ENCODE measurements at places on chromosomes 7 and 10. TPM values are rescaled to one million over a fixed set of nuclear protein-coding genes. Genes with fewer than 3 reads are reported as not detected.

- H3K36me3 ChIP-seq, result no peaks in the 10 kb centered on the region
- H3K4me3 ChIP-seq, result no peak overlapping the region
- H3K27ac ChIP-seq, result no peak overlapping the region
- DNase-seq, result no peak
- H3K4me1 ChIP-seq, result no peaks in the 10 kb centered on the region
Measured at GRCh38 chr7:101625031-101625791, 3.9 kb downstream of the MYL10 start.

Gene AKR1C1
- total RNA-seq, result 33.6 TPM

- no peaks in the 10 kb centered on the region for H3K36me3 ChIP-seq
- H3K4me3 ChIP-seq, result no peak overlapping the region
- DNase-seq, result no peak
- no peaks in the 10 kb centered on the region for H3K4me1 ChIP-seq
- no peak overlapping the region for H3K27ac ChIP-seq
Measured at GRCh38 chr7:2821161-2821841, 22.8 kb downstream of the GNA12 start.

DNA sequence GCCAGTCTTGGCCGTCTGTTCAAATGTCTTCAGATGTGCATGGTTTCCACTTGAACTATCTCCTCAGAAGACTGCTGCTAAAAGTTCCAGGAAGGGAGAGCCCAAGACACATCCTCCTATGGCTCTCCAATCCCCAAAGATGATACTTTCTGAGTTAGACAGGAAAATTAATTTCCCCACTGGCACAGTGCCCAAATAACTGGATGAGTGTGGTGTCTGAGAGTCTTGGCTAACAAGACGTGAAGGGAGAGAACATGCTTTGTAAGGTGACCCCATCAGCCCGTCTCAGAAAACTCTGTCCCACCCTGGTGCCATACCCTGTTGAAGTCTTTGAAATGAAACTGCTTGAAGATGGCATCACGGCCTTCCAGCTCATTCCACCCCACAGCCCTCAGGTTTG is 2.9 kb downstream of the PCBD1 start:
- no peaks in the 10 kb centered on the region for H3K4me1 ChIP-seq
- no peak for DNase-seq
- H3K36me3 ChIP-seq, result peaks cover 2% of the 10 kb centered on the region
- H3K4me3 ChIP-seq, result no peak overlapping the region

DNA sequence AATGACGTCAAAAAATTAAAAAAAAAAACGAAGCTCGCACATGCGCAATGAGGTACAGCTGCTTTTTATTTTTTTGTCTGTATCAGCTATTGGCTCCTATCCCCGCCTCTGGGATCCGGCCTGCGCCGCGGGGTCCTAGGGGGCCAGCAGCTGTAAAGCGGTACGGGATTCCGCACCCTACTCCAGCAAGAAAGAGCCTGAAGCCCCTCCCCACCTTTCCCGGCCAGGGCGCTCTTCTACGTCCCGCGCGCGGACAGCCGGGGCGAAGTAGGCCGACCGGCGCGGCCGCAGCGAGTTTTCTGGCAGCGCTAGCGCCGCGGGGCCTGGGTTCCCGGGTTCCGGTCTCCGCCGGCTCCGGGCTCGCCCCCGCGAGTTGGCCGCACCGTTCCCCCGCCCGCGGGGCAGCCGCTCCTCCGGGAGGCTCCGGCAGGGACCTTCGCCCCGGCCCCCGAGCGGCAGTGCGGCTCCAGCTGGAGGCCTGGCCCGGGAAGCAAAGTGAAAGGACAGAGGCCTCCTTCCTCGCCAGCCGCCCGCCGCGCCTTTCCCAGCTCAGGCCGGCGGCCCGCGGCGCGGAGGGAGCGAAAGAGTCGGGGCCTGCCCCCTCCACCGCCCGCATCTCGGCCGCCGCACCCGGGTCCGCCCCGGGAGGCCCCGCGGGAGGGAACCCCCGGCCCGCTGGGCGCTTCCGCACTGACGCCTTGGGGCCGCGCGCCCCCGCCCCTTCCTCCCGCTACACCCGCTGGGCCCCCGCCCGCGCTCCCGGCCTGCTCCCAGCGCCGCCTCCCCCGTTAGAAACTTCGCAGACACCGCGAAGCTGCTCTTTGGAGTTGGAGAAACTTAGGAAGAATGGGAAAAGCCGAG is 4.7 kb upstream of the SPAG6 start:
- H3K27me3 ChIP-seq, result no peaks in the 10 kb centered on the region
- H3K4me1 ChIP-seq, result no peaks in the 10 kb centered on the region
- H3K27ac ChIP-seq, result peak overlapping the region; percentile 73
- DNase-seq, result peak; percentile 90

Gene AKR1D1
- total RNA-seq, result not detected

DNA sequence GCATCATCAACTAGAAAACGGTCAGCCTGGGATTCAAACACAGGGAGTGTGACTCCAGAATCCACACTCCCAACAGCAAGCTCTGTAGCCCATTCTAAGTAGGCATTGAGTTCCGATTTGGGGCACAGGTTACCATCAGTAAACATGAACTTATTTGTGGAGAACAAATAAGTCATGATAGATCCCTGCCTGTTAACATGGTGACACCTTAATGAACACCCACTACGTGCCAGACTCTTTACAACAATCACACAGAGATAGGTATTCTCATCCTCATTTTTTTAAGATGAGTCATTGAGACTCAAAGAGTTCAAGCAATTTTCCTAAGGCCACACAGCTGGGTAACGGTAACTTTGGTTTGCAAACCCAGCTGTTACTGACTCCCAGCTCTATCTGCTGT is 91.5 kb downstream of the LYZL2 start:
- no peaks in the 10 kb centered on the region for H3K36me3 ChIP-seq
- no peaks in the 10 kb centered on the region for H3K4me1 ChIP-seq
- no peaks in the 10 kb centered on the region for H3K27me3 ChIP-seq
- H3K4me3 ChIP-seq, result no peak overlapping the region

- H3K27me3 ChIP-seq, result no peaks in the 10 kb centered on the region
- H3K36me3 ChIP-seq, result no peaks in the 10 kb centered on the region
- DNase-seq, result no peak
- no peaks in the 10 kb centered on the region for H3K4me1 ChIP-seq
- H3K27ac ChIP-seq, result no peak overlapping the region
Measured at GRCh38 chr7:28041508-28042314, 138.9 kb downstream of the JAZF1 start.

Gene AEBP1
- total RNA-seq, result 1,098 TPM

GRCh38 chr7:102236592-102237287 is 49.9 kb upstream of the SH2B2 start:
- no peaks in the 10 kb centered on the region for H3K4me1 ChIP-seq
- DNase-seq, result peak; percentile 61
- H3K27me3 ChIP-seq, result no peaks in the 10 kb centered on the region
- H3K36me3 ChIP-seq, result peaks cover 3% of the 10 kb centered on the region

Measured in aorta (tissue), 5 donors.